ENCODE measurements at places on chromosomes 1 and 21.

- peak; percentile 87 for DNase-seq
Observed at GRCh38 chr1:66951513-66951912, 26.7 kb downstream of the MIER1 start.

- DNase-seq: peak; percentile 71
Observed at GRCh38 chr1:188652678-188653077, 1823.9 kb downstream of the PLA2G4A start.

DNA sequence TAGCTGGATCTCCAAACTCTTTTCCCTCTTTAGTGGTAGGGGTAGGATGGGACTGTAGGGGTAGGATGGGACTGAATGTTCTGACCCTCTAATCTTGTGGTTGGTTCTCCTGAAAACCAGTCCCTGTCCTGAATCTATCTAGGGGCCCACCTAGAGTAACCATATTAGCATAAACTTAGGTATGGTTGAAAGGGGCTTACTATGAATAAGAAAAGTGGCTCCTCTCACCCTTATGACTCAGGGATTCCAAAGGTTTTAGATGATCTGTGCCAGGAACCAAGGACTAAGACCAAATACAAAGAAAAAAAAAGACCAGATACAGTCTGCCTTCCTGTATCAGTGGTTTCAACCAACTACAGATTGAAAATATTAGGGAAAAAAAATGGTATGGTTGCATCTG is 28.9 kb downstream of the RNF2 start:
- peak; percentile 70 for DNase-seq

DNA sequence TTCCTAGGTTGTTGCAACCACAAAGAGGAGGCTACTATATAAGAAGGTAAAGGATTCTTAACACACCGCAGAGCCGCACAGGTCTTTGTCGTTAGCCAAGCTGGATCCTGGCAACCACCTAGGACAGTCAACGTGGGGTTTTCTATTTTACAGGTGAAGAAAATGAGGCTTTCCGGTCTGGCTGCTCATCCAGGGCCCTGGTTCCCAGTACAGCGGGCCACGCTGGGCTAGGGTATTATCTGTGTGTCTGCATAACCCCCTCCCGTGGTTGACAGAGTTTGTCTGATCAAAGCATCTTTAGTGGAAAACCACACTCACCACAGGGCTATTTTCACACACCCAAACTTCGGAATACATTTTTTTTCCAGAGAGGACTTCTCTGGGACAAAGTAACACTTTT is 39.0 kb upstream of the PDE9A start:
- DNase-seq: no peak

- DNase-seq: peak; percentile 48
Observed at GRCh38 chr1:34696230-34696629, 58.6 kb upstream of the GJB5 start.

DNA sequence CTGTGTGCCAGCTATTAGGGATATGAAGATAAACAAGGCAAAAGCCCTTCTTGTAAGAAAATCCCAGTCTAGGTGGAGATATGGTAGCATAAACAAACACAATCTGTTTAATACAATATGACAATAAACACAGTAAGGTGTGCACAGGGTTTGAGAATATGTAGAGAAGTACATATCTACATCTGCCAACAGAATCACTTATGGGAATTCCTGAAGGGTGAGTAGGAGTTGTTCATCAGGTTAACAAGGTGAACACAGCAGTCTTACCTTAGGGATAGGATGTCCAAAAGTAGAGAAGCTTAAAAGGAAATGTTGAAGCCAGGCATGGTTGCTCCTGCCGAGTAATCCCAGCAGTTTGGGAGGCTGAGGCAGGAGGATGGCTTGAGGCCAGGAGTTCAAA is 57.7 kb upstream of the LRRC7 start:
- DNase-seq: no peak

DNA sequence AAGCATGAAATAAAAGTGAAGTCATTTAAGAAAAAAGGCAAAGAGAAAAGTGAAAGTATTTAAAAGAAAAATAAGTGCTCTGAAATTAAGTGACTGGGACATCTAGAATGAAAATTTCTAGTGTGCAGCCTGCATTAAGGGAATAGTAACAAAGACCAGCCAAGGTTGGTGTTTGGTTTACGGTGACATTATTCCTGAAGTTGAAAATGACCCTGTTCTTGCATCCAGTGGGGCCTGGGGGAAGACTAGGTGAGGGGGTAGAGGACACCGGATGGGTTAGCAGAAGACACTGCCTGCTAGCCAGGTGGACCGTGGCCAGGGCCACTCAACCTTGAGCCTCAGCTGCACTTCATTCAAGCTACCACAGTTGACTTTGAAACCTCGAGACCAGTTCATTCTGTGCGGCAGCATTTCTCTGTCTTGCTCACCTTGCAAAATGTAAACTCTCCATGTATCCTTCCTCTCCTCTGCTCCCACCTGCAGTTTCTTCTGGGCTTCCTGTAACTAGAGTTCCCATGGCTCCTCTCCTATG is 14.3 kb upstream of the KCNK1 start:
- DNase-seq: no peak

- DNase-seq: no peak
Observed at GRCh38 chr1:197321811-197322210, 53.8 kb downstream of the CRB1 start.

- no peak for DNase-seq
Observed at GRCh38 chr1:44072821-44073220, 41.6 kb upstream of the SLC6A9 start.

- no peak for DNase-seq
Observed at GRCh38 chr1:228825840-228826484, 90.7 kb downstream of the RHOU start.

DNA sequence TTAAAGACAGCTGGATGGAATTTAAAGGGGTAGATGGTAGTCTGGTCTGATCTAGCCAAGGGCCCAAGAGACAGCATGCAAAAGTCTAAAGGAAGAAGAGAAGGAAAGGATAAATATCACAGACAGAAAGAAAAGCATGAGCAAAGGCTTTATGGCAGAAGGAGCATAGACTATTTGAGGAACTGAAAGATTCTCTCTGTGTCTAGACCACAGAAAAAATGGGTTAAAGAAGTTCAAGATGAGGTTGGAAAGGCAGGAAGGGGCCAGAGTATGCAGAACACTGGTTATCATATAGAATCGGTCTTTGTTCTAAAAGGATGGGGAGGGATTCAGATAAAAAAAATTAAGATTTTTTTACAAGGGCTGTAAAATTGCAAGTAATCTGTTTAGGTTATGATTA is 136.8 kb upstream of the SGIP1 start:
- DNase-seq: no peak

DNA sequence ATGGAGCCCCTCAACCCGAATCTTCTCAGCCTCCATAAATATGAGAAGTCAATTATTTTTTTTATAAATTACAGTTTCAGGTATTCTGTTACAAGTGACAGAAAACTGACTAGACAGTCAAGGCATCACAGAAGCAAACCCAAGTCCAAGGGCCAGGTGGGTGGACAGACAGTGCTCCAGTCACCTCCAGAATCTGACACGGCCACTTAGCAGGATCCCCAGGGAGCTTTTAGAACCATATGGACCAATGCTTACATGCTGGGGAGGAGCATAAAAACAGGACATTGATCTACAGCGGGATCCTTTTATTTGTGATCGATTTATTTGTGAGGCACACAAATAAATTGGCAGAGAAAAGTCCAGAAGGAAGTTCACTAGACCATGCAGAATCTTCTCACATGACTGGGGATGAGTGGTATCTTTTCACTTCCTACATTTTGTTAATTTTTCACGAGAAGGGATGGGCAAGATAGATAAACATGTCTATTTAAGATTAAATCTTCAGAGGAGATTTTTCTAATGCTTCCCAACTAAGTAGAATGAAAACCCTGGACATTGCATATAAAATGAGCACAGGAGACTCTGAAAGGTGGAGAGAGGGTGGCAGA is 15.0 kb downstream of the ZNF496 start:
- no peak for DNase-seq

DNA sequence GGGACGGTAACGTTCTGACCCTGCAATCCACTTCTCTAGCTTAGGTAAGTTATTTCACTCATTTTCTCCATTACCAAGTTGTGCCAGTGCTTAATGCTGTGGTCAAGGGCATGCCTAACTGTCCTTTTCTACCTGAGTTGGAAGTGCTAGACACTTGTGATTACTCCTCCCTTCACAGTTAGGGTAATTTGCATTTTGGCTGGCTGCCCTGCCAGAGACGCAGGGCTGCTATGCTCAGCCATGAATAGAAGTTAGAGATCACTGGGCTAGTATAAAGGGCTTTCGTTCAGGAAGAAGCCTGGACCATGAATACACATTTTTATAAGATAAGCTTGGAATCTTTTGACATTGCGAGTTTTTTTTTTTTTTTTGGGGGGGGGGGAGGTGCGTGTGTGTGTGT is 633.2 kb upstream of the NEGR1 start:
- DNase-seq: no peak

- no peak for DNase-seq
Observed at GRCh38 chr1:234437423-234438171, 41.4 kb downstream of the TARBP1 start.

DNA sequence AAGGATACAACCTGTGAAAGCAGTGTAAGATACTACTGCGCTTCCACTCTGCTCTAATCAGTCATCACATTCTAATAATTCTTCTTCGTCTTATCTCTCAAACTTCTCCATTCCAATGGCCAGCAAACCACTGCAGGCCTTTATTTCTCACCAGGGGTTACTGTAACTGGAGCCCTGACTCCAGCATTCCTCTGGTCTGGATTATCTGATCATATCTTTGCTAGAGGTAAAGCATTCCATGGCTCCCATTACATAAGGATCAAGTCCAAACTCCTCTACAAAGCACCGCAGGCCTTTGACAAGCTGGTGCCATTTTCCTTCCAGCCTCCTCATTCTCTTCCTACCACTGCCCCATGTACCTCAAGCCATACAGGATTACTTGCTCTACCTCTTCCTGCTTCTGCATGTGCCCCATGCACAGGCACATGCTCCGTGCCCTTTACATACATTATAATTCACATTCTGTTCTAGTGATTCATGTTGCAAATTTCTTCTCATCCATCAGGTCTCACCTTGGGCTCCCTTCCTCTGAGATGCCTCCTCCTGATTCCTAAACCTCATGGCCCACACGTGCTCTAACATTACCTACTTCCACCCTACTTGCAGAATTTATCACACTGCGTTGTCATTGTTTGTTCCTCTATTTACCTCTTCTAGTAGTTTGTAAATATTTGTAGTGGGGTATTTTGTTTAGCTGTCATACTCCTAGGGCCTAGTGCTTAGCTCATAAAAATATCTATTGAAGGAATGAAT is 9.3 kb upstream of the SERBP1 start:
- peak; percentile 83 for DNase-seq

DNA sequence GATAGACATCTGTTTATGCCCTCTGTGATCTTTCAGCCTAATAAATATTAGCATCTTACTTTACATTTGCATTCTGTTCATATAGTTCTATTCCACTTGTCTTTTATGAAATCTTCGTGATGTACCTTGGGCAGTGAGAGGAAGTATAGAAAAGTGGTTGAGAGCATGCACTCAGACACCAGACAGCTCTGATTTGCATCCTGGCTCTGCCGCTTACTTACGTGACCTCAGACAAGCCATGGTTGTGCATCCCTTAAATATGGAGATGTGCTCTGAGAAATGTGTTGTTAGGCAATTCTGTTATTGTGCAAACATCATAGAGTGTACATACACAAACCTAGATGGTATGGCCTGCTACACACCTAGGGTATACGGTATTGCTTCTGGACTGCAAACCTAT is 22.9 kb downstream of the OVGP1 start:
- no peak for DNase-seq

DNA sequence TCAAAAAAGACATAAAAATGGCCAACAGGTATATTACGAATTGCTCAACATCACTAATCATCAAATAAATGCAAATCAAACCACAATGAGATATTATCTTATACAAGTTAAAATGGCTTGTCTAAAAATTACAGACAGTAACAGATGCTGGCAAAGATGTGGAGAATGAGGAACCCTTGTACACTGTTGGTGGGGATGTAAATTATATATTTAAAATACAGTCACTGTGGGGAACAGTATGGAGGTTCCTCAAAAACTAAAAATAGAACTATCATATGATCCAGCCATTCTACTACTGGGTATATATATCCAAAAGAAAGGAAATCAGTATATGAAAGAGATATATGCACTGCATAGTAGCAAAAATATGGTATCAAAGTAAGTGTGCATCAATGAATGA is 1037.2 kb upstream of the B3GALT2 start:
- no peak for DNase-seq

GRCh38 chr1:59212706-59213105 is 84.2 kb upstream of the FGGY start:
- DNase-seq: no peak

DNA sequence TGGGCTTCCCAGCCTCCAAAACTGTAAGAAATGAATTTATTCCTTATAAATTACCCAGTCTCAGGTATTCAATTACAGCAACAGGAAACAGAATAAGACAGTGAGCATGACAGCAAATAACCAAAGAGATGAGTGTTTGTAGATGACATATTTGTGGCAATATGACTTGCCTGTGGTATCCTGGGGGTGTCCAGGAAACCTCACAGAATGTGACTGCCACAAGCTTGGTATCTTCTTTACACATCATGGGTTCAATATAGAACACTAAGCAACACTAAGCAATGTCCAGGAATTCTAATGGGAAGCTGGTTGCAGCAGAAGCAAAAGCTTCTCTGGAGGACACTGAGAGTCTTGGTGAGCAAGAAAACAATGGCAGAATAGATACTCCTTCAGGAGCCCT is 236.4 kb upstream of the BEND5 start:
- no peak for DNase-seq

GRCh38 chr1:159207080-159207479 is 2.4 kb downstream of the ACKR1 start:
- no peak for DNase-seq

GRCh38 chr21:46008893-46009621 is 27.5 kb downstream of the COL6A1 start:
- DNase-seq: no peak

DNA sequence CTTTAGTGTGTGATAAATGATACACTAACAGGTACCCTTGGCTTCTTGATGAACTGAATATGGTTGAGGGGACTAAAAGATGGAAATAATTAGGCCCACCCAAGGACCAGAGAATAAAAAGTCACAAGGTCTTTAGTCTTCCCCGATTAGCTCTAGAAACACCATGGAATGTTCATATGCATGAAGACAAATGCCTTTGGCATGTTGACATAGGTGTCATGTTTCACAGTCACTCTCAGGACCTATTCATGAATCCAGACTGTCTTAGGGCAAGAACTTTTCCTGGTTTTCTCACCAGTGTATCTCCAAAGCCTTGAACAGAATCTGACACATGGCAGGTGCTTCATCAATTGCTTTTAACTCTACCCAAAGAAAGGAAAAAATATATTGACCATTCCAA is 412.8 kb downstream of the AJAP1 start:
- no peak for DNase-seq

DNA sequence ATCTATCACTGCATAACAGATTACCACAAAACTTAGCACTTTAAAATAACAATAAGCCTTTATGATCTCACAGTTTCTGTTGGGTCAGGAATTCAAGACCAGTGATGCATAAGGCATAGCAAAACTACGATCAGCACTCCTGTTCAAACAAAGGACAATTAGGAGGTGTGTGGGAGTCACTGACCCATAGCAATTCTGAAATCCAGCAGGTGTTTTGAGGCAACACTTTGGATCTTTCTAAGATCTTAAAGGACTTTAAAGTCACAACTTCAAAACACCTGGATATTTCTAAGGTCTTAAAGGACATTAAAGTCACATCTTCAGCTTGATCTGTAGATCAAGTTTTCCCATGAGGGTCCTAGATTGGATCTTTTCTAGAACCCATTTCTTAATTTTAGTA is 35.3 kb downstream of the AKT3 start:
- DNase-seq: no peak

- DNase-seq: no peak
Observed at GRCh38 chr1:217141711-217142110, 418.5 kb upstream of the ESRRG start.

Measured in NCI-H226 (cell line).